COLO829 (cell line): ENCODE measurements at places on chromosomes 5 and 9.
A peak's percentile ranks its signal among the peaks of the same experiment; 100 is the strongest.

DNA sequence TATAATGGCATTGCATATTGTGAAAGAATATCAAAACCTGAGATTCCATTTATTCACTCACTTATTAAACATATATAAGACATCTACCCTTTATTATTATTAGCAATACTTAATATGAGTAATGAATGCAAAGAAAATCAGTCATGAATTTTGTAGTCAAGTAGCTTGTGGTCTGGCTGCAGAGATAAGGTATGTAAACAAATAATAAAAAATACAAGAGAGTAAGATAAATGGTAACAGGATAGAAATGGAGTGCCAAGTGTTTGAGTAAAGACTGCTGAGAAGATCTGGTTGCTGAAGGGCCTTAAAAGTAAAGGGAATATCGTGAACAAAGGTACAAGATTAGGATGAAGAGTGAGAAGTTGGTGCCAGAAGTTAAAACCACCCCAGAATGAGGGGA lies 18.4 kb downstream of the TRIM32 start:
- DNase-seq = no peak

DNA sequence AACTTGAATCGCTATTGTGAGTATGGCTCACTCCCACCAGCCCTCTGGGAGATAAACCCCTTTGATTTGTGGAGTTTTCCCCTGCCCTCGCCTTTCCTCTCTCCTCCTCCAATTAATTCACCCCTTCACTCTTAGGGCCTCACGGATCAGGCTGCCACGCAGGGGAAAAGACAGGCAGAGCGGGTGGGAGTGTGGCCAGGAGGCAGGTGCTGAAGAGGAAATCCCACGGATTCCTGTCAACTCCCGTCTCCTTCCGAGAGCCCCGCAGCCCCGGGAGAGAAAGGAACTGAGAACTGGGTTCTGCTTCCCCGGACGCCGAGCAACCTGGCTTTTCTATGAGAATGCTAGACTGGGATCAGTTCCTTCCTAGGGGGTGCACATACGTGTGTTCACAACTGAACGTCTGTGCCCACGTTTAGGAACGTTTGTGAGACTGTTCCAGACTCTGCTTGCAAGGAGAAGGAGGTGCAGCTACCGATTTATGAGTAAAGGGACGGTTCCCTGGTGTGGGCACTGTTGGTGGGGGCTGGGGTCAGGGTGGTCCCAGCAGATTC lies 314.5 kb upstream of the TLE4 start:
- DNase-seq = no peak

- DNase-seq = no peak
Measured at GRCh38 chr9:9557804-9558334, 1054.9 kb downstream of the PTPRD start.

DNA sequence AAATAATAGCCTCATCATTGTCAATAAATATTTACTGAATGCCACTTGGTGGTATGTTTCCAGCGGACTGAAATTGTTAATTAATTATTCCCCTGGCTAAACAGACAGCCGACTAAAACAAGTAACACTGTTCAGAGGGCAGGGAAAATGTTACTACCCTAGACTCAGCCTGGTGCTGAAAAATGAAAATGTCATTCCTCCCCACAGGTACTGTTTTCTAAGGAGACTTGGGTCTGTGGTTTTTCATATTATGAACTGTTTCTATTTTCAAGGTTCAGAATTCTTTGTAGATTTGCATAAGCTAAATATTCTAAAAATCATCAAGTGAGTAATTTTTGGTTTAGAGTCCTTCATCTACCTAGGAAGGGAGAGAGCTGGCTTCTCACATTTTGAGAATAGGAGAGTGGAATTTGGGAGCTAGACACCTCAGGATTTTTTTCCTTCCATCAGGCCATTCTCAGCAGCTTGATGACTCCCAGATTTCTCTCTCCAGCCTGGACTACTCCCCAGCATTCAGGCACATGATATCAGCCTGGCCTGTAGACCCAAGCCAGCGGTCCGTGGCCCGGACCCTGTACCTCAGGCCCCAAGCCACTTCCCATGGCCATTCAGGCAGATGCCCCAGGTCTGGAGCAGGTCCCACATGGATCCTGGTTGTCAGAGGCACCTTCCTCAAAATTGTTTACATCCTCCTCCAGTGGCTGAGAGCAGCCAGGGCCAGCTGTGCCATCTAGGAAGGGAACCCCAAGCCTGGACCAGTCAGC lies 24.4 kb downstream of the BHMT start:
- no peak for DNase-seq

GRCh38 chr9:109652971-109653370 lies 127.0 kb upstream of the PALM2AKAP2 start:
- peak; percentile 55 for DNase-seq

DNA sequence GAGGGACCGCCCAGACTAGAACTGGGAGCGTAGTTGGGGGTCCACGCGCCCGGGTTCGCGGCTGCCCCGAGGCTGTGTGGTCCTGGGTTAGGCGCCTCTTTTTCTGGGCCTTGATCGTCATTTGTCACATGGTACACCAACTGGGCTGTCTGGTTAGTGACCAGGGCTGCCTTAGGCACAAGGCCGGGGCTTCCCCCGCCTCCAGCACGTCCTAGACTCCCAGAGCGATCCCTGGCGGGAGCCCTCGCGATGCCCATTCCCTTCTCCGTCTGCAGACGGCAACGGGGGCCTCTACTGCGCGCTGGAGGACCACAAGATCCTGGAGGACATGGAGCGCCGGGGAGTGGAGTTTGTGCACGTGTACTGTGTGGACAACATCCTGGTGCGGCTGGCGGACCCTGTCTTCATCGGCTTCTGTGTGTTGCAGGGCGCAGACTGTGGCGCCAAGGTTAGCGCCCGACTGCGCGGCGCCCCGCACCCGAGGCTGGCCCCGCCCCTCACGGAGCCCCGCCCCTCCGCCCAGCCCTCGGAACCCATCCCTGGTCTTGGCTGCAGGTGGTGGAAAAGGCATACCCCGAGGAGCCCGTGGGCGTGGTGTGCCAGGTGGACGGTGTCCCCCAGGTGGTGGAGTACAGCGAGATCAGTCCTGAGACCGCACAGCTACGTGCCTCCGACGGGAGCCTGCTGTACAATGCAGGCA lies 1.5 kb downstream of the UAP1L1 start:
- DNase-seq = no peak

DNA sequence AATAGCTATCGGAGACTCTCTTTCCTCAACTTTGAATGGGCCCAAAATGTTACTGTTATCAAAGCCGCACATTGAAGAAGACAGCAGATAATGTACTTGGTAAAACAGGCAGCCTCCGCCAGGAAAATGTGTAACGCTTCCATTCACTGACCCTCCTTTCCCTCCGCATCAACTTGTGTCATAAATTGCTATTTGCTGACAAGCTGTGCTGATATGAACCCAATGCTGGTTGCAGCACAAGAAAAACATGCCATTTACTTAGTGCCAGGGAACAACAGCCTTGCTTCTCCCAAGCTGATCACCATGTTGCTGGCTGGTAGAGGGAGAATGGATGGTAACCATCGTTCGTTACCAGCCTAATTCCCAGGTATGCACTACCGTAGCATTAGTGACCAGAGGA lies 162.6 kb upstream of the PPP1R2B start:
- no peak for DNase-seq

- DNase-seq = peak; percentile 91
Measured at GRCh38 chr9:108565651-108566378, 290.0 kb downstream of the ACTL7B start.

GRCh38 chr9:116027951-116028350 lies 125.6 kb upstream of the PAPPA start:
- no peak for DNase-seq

GRCh38 chr5:142134331-142135010 lies 25.9 kb downstream of the NDFIP1 start:
- no peak for DNase-seq

GRCh38 chr9:27726244-27727081 lies 153.2 kb upstream of the C9orf72 start:
- DNase-seq = peak; percentile 12

GRCh38 chr9:107875571-107875980 lies 386.0 kb upstream of the KLF4 start:
- no peak for DNase-seq

GRCh38 chr5:127333483-127333882 lies 42.9 kb downstream of the MEGF10 start:
- no peak for DNase-seq

DNA sequence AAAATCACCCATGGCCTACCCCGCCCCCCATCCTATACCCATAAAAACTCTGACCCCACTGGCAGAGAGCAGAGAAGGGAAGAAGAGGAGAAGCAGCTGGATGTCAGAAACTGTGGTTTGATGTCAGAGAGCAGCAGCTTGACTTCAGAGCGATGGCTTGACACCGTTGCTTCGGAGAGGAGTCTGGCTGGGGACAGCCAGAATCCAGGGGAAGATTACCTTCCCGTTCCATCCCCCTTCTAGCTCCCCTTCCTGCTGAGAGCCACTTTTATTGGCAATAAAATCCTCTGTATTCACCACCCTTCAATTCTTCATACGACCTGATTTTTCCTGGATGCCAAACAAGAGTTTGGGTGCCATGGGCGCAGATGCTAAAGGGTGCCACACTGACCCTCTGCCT lies 138.0 kb downstream of the DCP2 start:
- no peak for DNase-seq

DNA sequence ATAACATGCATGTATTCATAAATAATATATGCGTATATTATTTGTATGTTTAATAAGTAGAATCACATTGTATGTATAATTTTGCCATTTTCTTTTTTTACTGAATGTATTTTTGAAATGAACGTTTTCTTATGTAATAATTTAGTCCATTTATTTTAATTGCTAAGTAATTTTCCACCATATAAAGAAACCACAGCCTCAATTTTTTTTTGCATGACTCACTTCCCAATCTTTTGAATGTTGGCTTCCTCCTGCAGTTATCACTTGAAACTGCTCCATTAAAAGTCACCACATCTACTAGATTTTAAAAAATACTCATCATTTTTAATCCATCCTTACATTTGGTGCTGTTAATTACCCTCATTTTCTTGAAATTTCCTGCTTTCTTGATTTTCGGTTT lies 363.3 kb upstream of the MEF2C start:
- no peak for DNase-seq

DNA sequence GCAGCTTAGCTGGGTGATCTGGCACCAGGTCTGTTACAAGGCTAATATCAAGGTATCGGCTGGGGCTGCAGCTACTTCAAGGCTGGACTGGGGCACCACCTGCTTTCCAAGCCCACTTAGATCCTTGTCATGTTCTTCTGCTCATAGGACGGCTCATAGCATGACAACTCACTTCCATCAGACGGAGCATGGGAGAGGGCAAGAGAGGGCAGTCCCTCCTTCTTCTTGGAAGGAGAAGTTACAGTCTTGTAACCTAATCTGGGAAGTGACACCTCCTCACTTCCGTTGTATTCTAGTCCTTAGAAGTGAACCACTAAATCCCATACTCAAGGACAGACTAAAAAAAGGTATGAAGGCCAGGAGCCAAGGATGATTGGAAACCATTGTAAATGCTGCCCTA lies 258.2 kb downstream of the MAST4 start:
- DNase-seq = no peak

GRCh38 chr5:140631831-140632365 lies 1.1 kb downstream of the CD14 start:
- DNase-seq = no peak

DNA sequence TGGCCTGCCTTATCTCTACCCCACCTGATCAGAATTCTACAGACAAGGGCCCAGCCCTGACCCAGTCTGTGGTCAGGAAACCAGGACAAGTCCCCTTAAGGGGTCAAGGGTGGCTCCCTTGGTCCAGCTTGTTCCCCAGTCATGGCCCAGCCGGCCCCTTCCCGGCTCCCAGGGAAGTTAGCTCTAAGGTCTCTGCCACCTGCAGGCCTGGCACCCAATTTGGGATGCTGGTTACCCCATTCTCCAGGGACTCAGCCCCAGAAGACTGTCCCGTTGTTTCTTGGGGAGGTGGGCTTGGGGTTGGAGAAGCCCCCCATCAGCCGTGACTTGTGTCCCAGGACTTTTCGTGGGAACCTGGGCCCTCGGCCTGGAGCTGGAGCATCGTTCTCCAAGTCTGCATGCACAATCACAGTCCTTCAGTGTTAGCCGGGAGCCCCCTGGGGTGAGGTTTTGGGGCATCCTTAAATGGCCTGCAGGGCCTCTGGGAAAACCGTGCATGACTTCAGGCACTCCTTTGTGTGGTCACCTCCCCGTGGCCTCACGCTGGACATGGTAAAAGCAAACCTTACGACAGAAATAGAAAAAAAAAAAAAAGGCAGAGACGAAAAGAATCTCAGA lies 150.8 kb upstream of the PHYKPL start:
- no peak for DNase-seq

- no peak for DNase-seq
Measured at GRCh38 chr9:84492366-84493159, 152.0 kb upstream of the SLC28A3 start.

DNA sequence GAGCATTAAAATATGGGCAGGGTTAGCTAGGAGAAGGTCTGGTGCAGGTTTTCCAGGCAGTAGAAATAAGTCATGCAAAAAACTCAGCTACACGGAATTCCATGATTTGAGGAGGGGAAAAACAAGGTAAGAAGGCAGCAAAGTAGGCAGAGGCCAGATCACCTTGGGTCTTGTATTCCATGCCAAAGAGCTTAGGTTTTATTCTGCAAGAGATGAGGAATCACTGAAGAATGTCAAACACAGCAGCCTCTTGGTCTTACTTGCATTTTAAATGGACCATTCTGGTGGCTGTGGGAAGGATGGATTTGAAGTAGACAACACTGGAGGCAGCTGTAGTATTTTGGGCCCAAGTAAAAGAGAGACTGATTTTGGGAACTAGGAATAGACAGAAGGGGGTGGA lies 8.6 kb downstream of the TRPM3 start:
- DNase-seq = no peak

DNA sequence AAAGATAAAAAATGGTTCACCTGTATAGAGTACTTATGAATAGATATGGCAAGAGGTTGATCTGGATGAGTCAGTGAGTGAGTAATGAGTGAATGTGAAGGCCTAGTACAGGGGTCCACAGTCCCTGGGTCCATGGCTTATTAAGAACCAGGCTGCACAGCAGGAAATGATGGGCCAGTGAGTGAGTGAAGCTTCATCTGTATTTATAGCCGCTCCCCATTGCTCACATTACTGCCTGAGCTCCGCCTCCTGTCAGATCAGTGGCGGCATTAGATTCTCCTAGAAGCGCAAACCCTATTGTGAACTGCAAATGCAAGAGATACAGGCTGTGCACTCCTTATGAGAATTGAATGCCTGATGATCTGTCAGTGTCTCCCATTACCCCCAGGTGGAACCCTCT lies 307.7 kb upstream of the ZNF608 start:
- no peak for DNase-seq

- no peak for DNase-seq
Measured at GRCh38 chr5:136811086-136811485, 445.7 kb upstream of the TRPC7 start.

- DNase-seq = no peak
Measured at GRCh38 chr9:32635362-32635761, at the start of gene TAF1L. Gene TAF1L, minus strand, starts transcription at chr9:32635669. Its CDS starts 90 bp downstream, at chr9:32635579.

- no peak for DNase-seq
Measured at GRCh38 chr9:114811966-114812636, 6.3 kb upstream of the TNFSF15 start.
